ENCODE measurements at places on chromosomes 6 and 20. TPM values are rescaled to one million over a fixed set of nuclear protein-coding genes. Genes with fewer than 3 reads are reported as not detected.

The QRSL1 gene
- 5.7 TPM for polyA plus RNA-seq

The TGIF2 gene
- polyA plus RNA-seq, result 8.1 TPM

The DAAM2 gene
- 8.2 TPM for polyA plus RNA-seq

The SNRNP48 gene
- 7.4 TPM for polyA plus RNA-seq

The SASH1 gene
- 1.3 TPM for polyA plus RNA-seq

The ARID1B gene
- polyA plus RNA-seq, result 7.3 TPM

The SLC12A5 gene
- not detected for polyA plus RNA-seq

- DNase-seq, result no peak
- no peaks in the 10 kb centered on the region for H3K4me1 ChIP-seq
- H3K36me3 ChIP-seq, result no peaks in the 10 kb centered on the region
- no peak overlapping the region for H3K4me3 ChIP-seq
- H3K27ac ChIP-seq, result no peak overlapping the region
- H3K27me3 ChIP-seq, result no peaks in the 10 kb centered on the region
Observed at GRCh38 chr6:137950581-137950980, 83.5 kb downstream of the TNFAIP3 start.

- no peaks in the 10 kb centered on the region for H3K36me3 ChIP-seq
- H3K4me1 ChIP-seq, result no peaks in the 10 kb centered on the region
- H3K4me3 ChIP-seq, result no peak overlapping the region
- no peak for DNase-seq
- no peaks in the 10 kb centered on the region for H3K27me3 ChIP-seq
Observed at GRCh38 chr20:53984356-53985149, 85.8 kb downstream of the BCAS1 start.

- H3K27ac ChIP-seq, result no peak overlapping the region
- H3K36me3 ChIP-seq, result no peaks in the 10 kb centered on the region
- no peaks in the 10 kb centered on the region for H3K27me3 ChIP-seq
- no peak for DNase-seq
Observed at GRCh38 chr20:60930023-60930790, 321.9 kb upstream of the CDH4 start.

DNA sequence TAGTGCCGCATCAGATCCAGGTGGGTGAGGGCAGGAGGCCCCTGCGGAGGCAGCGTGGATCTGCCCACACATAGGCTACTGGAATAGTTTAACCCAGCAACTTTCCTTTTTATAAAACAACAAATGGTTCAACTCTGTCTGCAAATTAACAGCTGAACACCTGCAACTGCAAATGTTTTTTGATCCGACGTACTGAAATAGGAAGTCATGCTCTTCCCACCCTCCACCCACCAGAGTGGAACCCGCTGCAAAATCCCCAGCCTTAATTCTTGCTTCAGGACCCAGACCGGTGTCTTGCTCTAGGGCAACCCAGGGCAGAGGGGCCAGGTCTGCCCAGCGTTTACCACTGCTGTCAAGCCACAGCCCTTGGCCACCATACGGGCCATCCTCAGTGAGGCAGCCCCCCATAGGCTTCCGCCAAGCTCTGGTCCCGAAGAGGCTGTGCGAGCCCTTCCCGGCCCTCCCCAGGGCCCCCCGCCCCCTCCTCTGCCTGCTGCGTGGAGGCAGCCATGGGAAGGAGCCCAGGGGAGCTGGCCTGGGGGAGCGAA, 334.3 kb downstream of the ZFAND3 start:
- H3K4me1 ChIP-seq, result peaks cover 5% of the 10 kb centered on the region
- no peak overlapping the region for H3K4me3 ChIP-seq
- no peak overlapping the region for H3K27ac ChIP-seq
- DNase-seq, result no peak
- peaks cover 6% of the 10 kb centered on the region for H3K36me3 ChIP-seq
- H3K27me3 ChIP-seq, result no peaks in the 10 kb centered on the region

- H3K4me1 ChIP-seq, result no peaks in the 10 kb centered on the region
- DNase-seq, result no peak
- H3K36me3 ChIP-seq, result peaks cover 16% of the 10 kb centered on the region
- H3K27ac ChIP-seq, result no peak overlapping the region
- no peaks in the 10 kb centered on the region for H3K27me3 ChIP-seq
- no peak overlapping the region for H3K4me3 ChIP-seq
Observed at GRCh38 chr6:33661106-33661838, 40.1 kb downstream of the ITPR3 start.

DNA sequence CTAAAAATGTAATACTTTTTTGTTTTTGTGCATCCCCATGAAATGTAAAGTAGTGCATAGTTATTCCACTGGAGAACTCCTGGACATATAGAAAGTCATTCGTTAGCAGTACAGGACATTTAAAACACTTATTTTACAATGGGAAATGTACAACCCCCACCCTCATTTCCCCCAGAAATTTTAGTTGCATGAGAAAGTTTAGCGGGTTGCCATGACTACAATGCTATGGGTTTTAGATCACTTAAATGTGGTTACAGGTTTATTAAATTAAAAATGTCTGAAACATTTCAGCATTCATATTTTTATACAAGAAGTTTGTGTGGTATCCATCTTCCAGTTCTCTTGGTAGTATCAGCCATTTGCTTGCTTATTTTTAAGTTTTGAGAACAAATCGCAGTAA, 54.9 kb upstream of the TRAF3IP2 start:
- no peak for DNase-seq
- no peaks in the 10 kb centered on the region for H3K4me1 ChIP-seq
- H3K4me3 ChIP-seq, result no peak overlapping the region
- H3K36me3 ChIP-seq, result no peaks in the 10 kb centered on the region
- H3K27me3 ChIP-seq, result no peaks in the 10 kb centered on the region
- H3K27ac ChIP-seq, result no peak overlapping the region
